Uterus (tissue), 4 donors: ENCODE measurements at places on chromosomes 3 and 15. TPM values are rescaled to one million over a fixed set of nuclear protein-coding genes. Genes with fewer than 3 reads are reported as not detected.

Gene PATL2
- not detected for total RNA-seq

Gene PRTG
- 4.1 TPM for total RNA-seq

DNA sequence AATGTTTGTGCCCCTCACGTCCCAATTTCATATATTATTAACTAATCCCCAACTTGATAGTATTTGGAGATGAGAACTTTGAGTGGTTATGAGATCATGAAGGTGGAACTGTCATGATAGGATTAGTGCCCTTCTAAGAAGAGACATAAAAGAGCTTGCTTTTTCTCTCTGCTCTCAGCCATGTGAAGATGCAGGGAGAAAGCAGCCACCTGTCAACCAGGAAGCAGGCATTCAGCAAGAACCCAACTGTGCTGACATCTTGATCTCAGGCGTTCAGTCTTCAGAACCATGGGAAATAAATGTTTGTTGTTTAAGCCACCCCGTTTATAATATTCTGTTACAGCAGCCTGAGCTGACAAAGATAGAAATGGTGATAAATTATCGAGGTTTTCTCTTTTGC lies 278.7 kb upstream of the KCNMB2 start:
- DNase-seq, result no peak

DNA sequence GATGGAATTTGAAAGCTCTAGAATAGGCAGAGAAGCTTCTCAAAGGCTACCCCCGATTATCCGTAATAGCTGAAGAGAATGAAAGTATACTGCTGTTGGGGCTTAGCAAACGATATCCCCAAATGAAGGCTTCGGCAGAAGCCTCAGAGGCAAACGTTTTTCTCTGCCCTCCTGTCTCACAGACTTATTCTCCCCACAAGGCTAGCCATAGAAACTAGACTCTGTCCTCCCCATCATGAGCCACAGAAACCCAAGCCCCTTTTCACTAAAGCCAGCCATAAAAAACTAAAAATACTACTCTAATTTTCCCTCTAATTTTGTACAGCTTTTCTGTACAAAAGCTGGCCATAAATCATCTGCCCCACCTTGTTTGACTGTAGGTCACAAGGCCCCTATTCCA lies 413.4 kb upstream of the CFAP20DC start:
- DNase-seq, result no peak

DNA sequence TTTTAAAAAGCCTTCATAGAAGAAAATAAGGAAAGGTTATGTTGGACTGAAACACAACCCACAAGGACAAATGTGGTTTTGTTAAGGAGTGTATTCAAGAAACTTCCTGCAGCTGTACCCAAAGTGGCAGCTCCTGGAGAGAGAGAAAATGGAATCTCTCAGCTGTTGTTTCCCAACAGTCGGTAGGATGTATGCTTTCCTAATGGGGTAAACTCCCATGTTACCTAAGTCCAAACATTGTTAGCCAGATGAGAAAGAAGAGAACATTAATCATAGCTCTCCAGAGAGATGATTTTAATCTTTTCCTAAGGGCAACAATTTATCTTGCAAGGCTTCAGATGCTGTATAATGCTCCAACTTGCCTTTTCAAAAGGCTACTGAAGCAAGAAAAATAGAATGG lies 22.6 kb upstream of the TEX9 start:
- DNase-seq, result no peak

- DNase-seq, result no peak
Measured at GRCh38 chr3:71441217-71441924, 142.2 kb downstream of the FOXP1 start.

DNA sequence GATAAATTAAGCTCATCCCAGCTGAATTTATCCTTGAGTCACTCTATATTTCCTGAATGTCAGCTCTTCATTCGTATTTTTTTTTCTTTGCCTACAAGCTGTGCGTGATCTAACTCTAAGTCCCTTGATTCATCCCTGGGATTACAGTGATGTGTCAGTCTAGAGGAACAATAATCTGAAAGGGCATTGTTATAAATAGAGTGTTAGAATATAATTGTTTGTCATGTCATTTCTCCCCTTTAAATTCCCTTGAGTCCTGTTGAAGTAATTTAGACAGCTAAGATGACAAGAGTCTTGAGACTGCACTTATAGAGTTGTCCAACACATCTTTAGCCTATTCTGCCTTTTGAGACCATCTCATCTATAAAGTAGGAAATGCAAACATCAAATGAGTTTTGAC lies 621.8 kb downstream of the ZIC1 start:
- DNase-seq, result no peak

- DNase-seq, result peak; percentile 65
Measured at GRCh38 chr3:127747751-127748521, 74.4 kb downstream of the MGLL start.

DNA sequence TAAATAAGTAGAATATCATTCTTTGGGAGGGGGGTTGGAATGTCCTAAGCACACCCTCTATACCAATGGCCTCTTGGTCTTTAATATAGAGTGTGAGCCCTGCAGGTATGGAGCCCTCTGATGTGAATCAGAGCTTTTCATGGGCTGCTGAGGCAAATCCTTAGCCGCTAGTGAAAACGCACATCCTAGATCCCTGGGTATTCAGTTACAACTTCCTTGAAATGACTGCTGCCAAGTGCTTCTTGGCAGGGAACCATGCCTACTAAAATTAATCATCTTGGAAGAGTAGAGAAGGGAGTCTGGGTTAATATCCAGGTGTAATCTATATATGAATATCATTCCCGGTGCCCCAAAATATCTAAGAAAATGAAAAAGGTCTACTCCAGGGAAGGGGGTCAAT lies 109.1 kb downstream of the POLQ start:
- DNase-seq, result no peak

GRCh38 chr15:32688151-32688639 lies 29.6 kb upstream of the GREM1 start:
- DNase-seq, result no peak
